Endodermal cell (in vitro differentiated cells): ENCODE measurements at places on chromosomes 5 and 9.

- DNase-seq = peak; percentile 72
- no peaks in the 10 kb centered on the region for H3K27me3 ChIP-seq
- H3K4me1 ChIP-seq = peaks cover 15% of the 10 kb centered on the region
- H3K4me3 ChIP-seq = peak overlapping the region; percentile 80
- H3K27ac ChIP-seq = peak overlapping the region; percentile 91
Observed at GRCh38 chr5:65034813-65035209, 266.1 kb downstream of the CWC27 start.

GRCh38 chr9:4108754-4109465 lies 191.0 kb downstream of the GLIS3 start:
- no peaks in the 10 kb centered on the region for H3K27me3 ChIP-seq
- H3K4me1 ChIP-seq = peaks cover 2% of the 10 kb centered on the region
- no peak overlapping the region for H3K27ac ChIP-seq
- no peak for DNase-seq

DNA sequence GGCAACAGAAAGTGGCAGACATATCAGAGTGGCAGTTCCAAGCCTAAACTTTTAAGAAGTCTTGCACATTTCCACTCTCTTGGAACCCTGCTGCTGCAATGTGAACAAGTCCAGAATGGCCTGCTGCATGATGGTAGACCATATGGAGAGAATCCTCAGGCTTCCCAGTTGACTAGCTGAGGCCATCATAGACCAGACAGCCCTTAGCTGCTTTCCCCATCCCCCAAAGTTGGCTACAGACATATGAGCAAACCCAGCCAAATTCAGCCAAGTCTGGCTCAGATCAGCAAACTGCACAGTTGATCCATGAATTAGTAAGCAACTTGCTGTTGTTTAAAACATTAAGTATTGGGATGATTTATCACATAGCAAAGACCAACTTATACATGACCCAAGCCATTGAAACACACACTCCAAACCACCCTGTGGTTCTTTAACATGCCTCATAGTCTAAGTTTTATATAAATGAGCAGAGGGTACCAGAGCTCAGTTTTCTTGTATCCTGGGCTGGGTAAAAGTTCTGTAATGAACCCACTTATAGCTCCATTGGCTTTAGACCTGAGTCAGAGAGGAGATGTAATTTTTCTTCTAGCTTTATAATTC lies 19.9 kb downstream of the PPP3R2 start:
- no peaks in the 10 kb centered on the region for H3K27me3 ChIP-seq
- no peaks in the 10 kb centered on the region for H3K36me3 ChIP-seq
- DNase-seq = no peak
- H3K4me3 ChIP-seq = no peak overlapping the region

- H3K27me3 ChIP-seq = no peaks in the 10 kb centered on the region
- no peak for DNase-seq
- H3K4me3 ChIP-seq = no peak overlapping the region
- H3K36me3 ChIP-seq = no peaks in the 10 kb centered on the region
Observed at GRCh38 chr5:2852446-2852845, 101.0 kb upstream of the IRX2 start.

DNA sequence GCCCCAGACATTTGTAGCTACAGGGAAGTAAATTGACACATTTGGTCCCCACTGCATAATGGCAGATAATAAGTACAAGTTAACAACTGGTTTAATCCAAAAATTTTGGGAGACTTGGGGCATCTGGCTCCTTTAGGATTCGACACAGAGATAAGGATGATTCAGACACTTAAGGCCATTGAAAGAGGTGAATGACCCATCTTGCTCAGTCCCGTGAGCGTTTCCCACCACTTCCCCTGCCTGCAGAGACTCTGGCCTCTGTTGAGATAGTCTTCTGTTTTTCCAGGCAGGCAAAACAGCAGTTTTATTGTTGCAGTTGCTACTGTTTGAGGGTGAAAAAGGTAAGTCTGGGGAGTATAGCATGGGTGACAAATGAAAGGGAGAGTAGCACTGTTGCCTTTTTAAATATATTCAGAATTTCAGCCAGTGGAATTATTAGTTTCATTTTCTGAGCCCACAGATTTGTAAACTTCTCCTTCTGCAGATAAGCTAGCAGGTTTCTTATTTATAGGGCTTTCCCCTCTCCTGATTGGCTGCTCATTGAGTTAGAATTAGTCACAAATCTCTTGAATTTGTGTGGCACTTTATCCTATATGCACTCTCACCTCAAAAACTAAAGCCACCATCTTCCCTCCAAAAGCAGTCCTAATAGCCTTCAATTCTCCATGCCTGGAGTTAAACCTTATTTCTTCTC lies 19.3 kb downstream of the ACO1 start:
- no peaks in the 10 kb centered on the region for H3K27me3 ChIP-seq
- peaks cover 3% of the 10 kb centered on the region for H3K4me1 ChIP-seq
- no peak overlapping the region for H3K4me3 ChIP-seq

- H3K27me3 ChIP-seq = no peaks in the 10 kb centered on the region
- no peaks in the 10 kb centered on the region for H3K36me3 ChIP-seq
- no peak overlapping the region for H3K4me3 ChIP-seq
- no peak overlapping the region for H3K27ac ChIP-seq
- DNase-seq = no peak
- H3K4me1 ChIP-seq = peaks cover 6% of the 10 kb centered on the region
Observed at GRCh38 chr9:76751001-76751400, 13.2 kb upstream of the PCA3 start.

DNA sequence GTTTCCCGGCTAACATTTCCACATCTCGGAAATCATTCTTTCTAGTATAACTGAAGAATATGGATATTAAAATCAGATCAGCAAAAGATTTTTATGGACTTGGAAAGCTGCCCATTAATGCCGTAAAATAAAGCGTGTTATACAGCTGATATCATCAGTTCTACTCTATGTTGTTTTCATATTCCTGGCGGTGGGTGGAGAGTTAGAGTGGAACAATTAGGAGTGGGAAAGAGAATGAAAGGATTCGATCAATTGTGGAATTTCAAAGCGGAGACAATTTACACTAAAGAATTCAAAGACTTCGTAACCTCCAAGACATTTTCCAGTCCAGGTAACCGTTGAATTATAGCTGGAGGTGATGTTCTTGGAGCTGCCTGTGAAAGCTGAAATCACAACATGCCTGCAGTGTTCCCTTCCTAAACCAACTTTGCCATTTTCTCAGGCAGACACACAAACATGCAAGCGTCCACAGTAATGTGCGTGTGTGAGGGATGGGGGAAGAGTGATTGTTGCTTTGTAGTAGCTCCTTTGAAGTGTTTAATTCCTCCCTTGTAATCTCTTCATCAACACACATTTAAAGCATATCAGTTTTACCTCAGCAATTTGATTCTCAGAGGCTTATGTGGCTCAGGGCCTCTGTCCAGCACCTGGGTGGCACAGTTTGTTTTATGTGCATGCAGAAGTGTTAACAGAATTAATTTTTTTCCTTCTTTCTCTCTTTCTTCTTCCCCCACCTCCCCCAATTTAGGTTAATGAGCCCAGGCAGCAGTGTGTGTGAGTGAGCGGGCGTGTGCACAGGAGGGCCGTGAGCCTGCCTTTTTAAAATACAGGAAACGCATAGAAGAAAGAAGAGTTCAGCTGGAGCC lies 544.1 kb downstream of the RAB3C start:
- peaks cover 7% of the 10 kb centered on the region for H3K4me1 ChIP-seq
- H3K27me3 ChIP-seq = no peaks in the 10 kb centered on the region
- H3K4me3 ChIP-seq = no peak overlapping the region
- H3K36me3 ChIP-seq = no peaks in the 10 kb centered on the region

- H3K27ac ChIP-seq = no peak overlapping the region
- peaks cover 14% of the 10 kb centered on the region for H3K36me3 ChIP-seq
- no peak for DNase-seq
- no peak overlapping the region for H3K4me3 ChIP-seq
- H3K27me3 ChIP-seq = no peaks in the 10 kb centered on the region
- H3K4me1 ChIP-seq = peaks cover 23% of the 10 kb centered on the region
Observed at GRCh38 chr9:109020581-109021511, 7.5 kb upstream of the CTNNAL1 start.

GRCh38 chr9:124444166-124444565 lies 6.1 kb upstream of the ADGRD2 start:
- H3K36me3 ChIP-seq = no peaks in the 10 kb centered on the region
- no peak overlapping the region for H3K4me3 ChIP-seq
- no peak for DNase-seq

GRCh38 chr5:77167695-77168121 lies 42.8 kb upstream of the PDE8B start:
- H3K36me3 ChIP-seq = no peaks in the 10 kb centered on the region
- DNase-seq = no peak
- no peaks in the 10 kb centered on the region for H3K27me3 ChIP-seq

DNA sequence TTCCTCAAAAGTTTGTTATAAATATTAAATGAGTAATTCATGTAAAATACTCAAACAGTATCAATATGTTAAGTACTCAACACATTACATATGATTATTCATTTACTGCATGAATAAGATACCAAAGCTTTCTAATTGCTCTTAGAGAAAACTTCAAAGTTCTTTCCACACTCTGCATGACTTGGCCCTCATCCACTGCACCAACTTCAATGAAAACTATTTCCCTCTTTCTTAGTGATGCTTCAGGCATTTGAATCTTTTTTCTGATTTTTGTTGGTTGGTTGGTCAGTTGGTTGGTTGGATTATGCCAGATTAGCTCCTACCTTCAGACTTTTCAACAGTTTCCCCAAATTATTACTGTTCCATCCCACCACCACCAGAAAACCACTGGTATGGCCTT lies 314.7 kb upstream of the RGMB start:
- no peak for DNase-seq
- H3K4me3 ChIP-seq = no peak overlapping the region
- no peak overlapping the region for H3K27ac ChIP-seq
- no peaks in the 10 kb centered on the region for H3K27me3 ChIP-seq

DNA sequence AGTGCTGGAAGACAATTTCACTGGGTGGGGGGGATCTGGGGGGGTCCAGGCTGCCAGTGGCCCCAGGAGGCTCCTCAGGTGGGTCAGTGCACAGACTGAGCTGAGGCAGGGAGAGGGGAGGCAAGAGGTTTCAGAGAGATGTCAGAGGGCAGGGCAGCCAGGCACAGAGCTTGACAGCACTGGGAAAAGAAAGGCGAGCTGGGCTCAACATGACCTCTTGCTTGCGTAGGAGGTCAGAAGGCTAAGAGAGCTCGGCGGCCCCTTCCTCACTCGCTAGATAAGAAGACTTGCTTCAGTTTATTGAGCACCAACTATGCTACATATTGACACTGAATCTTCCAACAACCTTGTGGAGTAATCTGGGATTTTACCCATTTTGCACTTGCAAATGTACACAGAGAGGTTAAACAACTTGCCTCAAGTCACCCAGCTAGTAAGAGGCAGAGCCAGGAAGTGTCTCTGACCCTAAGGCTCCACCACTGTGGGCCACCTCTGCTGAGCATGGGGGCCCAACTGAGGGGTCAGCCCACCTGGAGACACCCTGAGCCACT lies 3.5 kb downstream of the PDLIM7 start:
- peaks cover 17% of the 10 kb centered on the region for H3K4me1 ChIP-seq
- H3K27ac ChIP-seq = peak overlapping the region; percentile 73
- H3K4me3 ChIP-seq = peak overlapping the region; percentile 92
- peaks cover 8% of the 10 kb centered on the region for H3K27me3 ChIP-seq
- peaks cover 61% of the 10 kb centered on the region for H3K36me3 ChIP-seq
